ENCODE measurements at places on chromosomes 2 and 18. TPM values are rescaled to one million over a fixed set of nuclear protein-coding genes. Genes with fewer than 3 reads are reported as not detected.

CCDC141 gene
- total RNA-seq, result 0.99 TPM

DNA sequence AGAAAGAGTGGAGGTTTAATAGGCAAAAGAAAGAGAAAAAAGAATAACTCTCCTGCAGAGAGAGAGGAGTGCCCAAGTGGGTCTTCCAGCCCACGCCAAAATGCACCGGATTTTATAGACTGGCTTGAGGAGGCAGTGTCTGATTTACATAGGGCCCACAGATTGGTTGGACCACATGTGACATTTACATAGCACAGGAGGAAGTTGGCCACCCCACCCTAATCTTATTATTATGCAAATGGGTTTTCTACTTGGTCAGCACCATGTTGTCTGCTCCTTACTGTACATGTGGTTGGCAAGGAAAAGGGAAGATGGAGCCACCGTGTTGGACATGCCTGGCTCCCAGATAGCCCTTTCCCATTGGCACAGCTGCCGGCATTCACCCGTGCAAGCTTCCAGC, 56.8 kb downstream of the SP110 start:
- no peaks in the 10 kb centered on the region for H3K36me3 ChIP-seq
- DNase-seq, result no peak
- peaks cover 1% of the 10 kb centered on the region for H3K4me1 ChIP-seq
- no peak overlapping the region for H3K4me3 ChIP-seq

DNA sequence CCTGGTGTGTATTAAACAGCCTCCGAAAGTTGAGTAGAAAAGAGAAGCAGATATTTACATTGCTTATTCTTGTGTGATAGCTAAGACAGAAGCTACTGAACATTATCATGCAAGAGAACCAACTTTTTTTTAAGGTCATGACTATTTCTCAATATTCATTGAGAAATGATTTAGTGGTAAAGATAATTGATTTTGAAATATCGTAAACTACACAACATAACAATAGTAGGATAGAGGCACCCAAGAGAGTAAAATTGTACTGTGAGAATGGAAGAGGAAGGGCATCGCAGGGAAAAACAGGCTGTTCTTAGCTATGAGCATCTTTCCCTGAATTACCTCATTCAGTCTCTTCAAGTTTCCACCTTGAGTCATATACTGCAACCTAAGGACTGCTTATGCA, 25.2 kb downstream of the HRH4 start:
- DNase-seq, result no peak
- no peak overlapping the region for H3K4me3 ChIP-seq
- no peaks in the 10 kb centered on the region for H3K27me3 ChIP-seq
- no peaks in the 10 kb centered on the region for H3K36me3 ChIP-seq

GRCh38 chr2:55391155-55391554, 28.5 kb downstream of the CCDC88A start:
- no peaks in the 10 kb centered on the region for H3K27me3 ChIP-seq
- no peak overlapping the region for H3K27ac ChIP-seq
- no peaks in the 10 kb centered on the region for H3K4me1 ChIP-seq
- no peak overlapping the region for H3K4me3 ChIP-seq
- no peak for DNase-seq
- no peaks in the 10 kb centered on the region for H3K36me3 ChIP-seq

GRCh38 chr2:145845207-145845894, 1325.4 kb upstream of the ZEB2 start:
- H3K27ac ChIP-seq, result no peak overlapping the region
